Progenitor cell of endocrine pancreas (in vitro differentiated cells): ENCODE measurements at places on chromosomes 6 and 20. TPM values are rescaled to one million over a fixed set of nuclear protein-coding genes. Genes with fewer than 3 reads are reported as not detected.

The PSORS1C2 gene
- not detected in 2 replicates for total RNA-seq

The AKAP12 gene
- total RNA-seq = 10.6 and 19.3 TPM in 2 replicates

The TPD52L2 gene
- 85.0 and 88.1 TPM in 2 replicates for total RNA-seq

The SYNJ2 gene
- 18.9 and 22.2 TPM in 2 replicates for total RNA-seq

The LAMA5 gene
- total RNA-seq = 248 and 252 TPM in 2 replicates

The KIF6 gene
- 2.5 and 2.9 TPM in 2 replicates for total RNA-seq
